ENCODE measurements at places on chromosomes 16 and 17. TPM values are rescaled to one million over a fixed set of nuclear protein-coding genes. Genes with fewer than 3 reads are reported as not detected.

The PLA2G10 gene
- not detected for total RNA-seq

The MT1X gene
- 373 TPM for total RNA-seq

The CDK3 gene
- total RNA-seq: 7.9 TPM

The CDH5 gene
- 19.7 TPM for total RNA-seq

The TP53TG3F gene
- total RNA-seq: not detected

The DPEP1 gene
- total RNA-seq: 0.44 TPM

The CFAP52 gene
- 0.47 TPM for total RNA-seq

The AOC2 gene
- total RNA-seq: 1.5 TPM

The MT1E gene
- total RNA-seq: 105 TPM

The RAB11FIP4 gene
- total RNA-seq: 2.6 TPM

The NPW gene
- total RNA-seq: not detected

The ZCCHC14 gene
- total RNA-seq: 34.5 TPM

The IL34 gene
- 62.9 TPM for total RNA-seq

The PLCG2 gene
- 29.2 TPM for total RNA-seq

The SLC6A2 gene
- 32.8 TPM for total RNA-seq

The RAMP2 gene
- total RNA-seq: 30.8 TPM

The SRCAP gene
- total RNA-seq: 32.6 TPM

The KRT33A gene
- total RNA-seq: not detected

All from adrenal gland (tissue), 19 donors.